ENCODE measurements at places on chromosomes 7 and 10. TPM values are rescaled to one million over a fixed set of nuclear protein-coding genes. Genes with fewer than 3 reads are reported as not detected.
A peak's percentile ranks its signal among the peaks of the same experiment; 100 is the strongest.

The RBM20 gene
- 1.4 TPM for total RNA-seq

The C10orf105 gene
- total RNA-seq, result 0.06 TPM

The WIPF3 gene
- 11.2 TPM for total RNA-seq

The HKDC1 gene
- 41.2 TPM for total RNA-seq

The TAS2R3 gene
- total RNA-seq, result 1.5 TPM

GRCh38 chr10:29266641-29267040 is 22.2 kb upstream of the LYZL1 start:
- DNase-seq, result peak; percentile 45

DNA sequence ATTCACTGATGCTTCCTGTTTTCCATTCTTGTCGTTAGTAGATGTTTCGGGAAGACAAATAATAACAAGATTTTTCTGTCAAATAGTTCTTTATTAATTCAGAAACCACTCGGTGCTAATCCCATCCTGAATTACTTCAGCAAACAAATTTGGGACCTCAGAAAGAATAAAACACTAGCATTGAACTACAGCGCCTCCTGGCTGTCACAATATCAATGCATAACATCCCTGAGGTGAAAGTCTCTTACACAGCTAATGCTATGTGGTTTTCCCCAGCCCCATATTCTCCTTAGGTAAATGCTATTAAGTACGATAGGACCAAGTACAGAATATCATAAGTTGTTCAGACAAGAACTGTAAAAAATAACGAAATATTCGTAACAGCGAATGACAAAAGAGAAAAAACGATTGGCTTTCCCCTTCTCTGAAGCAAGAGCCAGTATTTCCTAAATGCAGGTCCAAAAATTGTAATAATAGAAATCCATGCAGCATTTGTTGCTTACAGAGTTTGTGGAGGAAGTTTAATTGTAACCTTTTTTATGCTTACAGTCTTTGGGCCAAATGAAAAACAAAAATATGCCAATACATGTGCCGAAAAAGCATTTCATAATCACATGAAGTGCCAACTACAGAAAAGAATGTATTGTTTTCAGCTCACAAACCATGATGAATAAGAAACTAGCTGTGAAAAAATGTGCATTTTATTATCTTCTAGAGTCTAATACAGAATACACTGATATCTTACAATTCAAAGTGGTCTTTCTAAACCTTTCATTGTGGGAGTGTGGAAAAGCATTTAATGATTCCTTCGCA is 47.3 kb downstream of the MYPN start:
- DNase-seq, result peak; percentile 78

DNA sequence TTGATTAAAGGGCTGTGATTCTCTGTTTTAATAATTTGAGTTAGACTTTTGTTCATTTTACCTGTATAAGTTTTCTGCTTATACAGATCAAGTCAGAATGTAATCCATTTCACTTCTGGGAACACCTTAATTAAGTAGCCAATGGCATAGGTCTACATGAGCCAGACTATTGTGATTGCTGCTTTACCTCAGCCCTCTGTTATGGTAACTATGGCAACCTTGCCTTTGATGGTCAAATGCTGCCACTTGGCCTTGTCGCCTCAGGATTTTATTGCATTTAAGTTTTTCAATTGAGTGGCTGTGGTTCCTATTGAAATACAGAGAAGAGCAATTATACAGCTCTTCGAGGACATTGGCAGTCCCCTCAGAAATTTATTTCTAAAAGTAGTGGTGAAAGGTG is 64.3 kb upstream of the TMEM106B start:
- DNase-seq, result no peak

GRCh38 chr10:16352146-16352545 is 84.7 kb upstream of the PTER start:
- DNase-seq, result no peak

GRCh38 chr10:124087672-124088634 is 5.4 kb downstream of the CHST15 start:
- peak; percentile 48 for DNase-seq

GRCh38 chr7:126803990-126804389 is 448.8 kb downstream of the GRM8 start:
- DNase-seq, result no peak

GRCh38 chr7:70494225-70495032 is 637.5 kb upstream of the GALNT17 start:
- no peak for DNase-seq

GRCh38 chr10:130396044-130396443 is 259.9 kb downstream of the GLRX3 start:
- no peak for DNase-seq

DNA sequence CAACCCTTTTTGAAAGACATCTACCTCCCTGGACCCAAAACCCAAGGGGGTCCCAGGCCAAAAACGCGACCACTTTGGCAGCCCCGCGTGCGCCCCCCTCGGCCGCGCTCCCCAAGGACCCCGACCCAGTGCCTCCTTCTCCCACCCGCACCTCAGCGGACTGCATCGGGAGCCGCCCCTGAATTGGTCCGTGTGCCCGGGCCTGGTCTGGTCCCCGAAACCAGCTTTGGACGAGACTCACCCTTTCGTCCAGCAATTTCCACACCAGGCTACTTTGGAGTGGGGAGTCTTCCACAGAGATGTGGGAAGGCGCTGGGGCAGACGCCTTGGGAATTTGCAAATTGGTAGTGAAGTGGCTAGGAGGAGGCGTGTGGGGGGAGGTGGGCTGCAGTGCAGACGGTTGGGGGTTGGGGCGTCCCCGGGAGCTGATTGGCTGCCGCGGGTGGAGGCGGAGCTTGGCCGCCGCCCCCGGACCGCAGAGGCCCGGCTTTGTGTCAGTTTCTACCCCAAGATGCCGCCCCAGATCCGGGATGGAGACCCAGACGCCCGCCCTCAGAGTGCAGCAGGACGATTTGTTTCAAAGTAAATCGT is 16.9 kb downstream of the TCAF1 start:
- peak; percentile 56 for DNase-seq

DNA sequence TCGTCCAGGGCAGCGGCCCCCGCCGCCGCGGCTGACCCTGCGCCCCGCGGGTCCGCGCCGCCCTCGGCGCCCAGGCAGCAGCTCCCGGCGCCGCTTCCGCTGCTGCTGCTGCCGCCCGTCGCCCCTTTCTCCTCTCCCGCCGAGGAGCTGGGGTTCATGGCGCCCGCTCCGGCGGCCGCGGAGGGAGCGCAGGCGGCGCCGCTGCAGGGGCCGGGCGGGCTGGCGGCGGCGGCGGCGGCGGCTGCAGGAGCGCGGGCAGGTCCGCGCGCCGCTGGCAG is 286 bp downstream of the DGKI start:
- no peak for DNase-seq
